ENCODE measurements at places on chromosomes 11 and 22.

GRCh38 chr11:8721609-8722500, 39.3 kb downstream of the RPL27A start:
- DNase-seq = no peak

DNA sequence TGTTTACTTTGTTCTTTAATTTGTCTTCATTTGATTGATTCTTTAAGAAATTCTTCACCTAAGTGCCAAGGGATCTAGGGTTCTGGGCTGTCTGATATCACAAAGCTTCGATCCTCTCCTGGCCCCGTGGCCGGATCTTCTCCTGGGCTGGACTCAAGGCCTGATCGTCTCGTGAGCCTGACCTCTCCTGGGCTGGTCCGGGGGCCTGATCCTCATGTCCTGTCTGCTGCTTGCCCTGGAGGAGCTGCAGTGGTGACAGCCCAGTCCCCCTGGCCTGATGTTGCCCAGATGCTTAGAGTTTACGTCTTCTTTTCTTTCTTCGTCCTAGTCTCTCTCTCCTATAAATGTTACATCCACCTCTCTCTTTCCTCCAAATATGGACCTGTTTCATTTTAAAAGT, 3.3 kb downstream of the NADSYN1 start:
- no peak for DNase-seq

GRCh38 chr11:72702096-72702495, 27.9 kb upstream of the PDE2A start:
- DNase-seq = peak; percentile 39

DNA sequence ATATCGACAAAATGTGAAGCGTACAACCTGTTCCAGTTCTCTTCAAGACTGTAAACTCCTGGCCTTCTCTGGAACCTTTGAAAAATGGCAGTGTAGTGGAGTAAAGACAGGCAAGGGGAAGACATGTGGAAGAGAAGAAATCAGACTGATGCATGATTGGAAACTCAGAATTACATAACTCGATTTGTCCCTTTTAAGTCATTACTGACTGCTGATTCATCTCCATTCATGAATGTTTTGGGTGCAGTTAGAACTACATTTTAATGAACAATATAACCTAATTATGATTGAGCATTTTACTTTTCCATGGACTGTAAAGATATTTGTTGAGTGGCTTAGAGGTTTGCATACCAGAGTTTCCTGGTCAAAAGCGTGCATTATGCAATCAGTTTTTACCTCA, 32.9 kb downstream of the FAT3 start:
- no peak for DNase-seq

- DNase-seq = no peak
Observed at GRCh38 chr22:24695060-24695459, 79.5 kb downstream of the PIWIL3 start.

- no peak for DNase-seq
Observed at GRCh38 chr22:22745225-22746060, 101.0 kb downstream of the GGTLC2 start.

GRCh38 chr11:132862137-132862536, 670.2 kb downstream of the OPCML start:
- no peak for DNase-seq

GRCh38 chr11:114892381-114893197, 214.3 kb downstream of the NXPE2 start:
- no peak for DNase-seq

- DNase-seq = no peak
Observed at GRCh38 chr22:17695986-17696385, 57.4 kb downstream of the BCL2L13 start.

- DNase-seq = no peak
Observed at GRCh38 chr11:117345039-117345438, 17.4 kb downstream of the CEP164 start.

GRCh38 chr11:113247221-113247620, 67.2 kb upstream of the TTC12 start:
- no peak for DNase-seq

- DNase-seq = no peak
Observed at GRCh38 chr11:130470832-130471706, 22.6 kb downstream of the ADAMTS15 start.

DNA sequence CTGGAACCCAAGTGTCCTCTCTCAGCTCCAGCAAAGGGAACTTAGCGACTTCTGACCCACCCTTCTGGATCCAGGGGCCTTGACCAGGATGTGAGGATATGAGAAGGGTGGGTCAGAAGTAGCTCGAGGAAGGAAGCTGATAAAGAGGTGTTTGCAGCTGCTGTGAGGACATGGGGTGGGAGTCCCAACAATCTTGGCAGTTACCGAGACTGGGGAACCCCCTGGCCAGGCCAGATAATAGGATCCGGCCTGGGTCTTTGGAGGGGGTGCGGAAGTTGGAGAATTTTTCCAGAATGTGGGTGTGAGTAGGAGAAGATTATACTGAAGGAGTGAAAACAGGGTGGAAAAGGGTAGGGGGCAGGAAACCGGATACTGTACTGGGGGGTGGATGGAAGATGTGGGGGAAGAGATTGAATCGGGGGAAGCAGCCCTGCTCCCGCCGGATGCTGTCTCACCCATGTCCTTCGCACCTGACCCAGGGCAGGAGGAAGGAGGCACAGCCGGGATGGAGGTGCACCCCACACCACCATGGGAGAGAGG, 2.8 kb upstream of the MCAM start:
- DNase-seq = no peak

GRCh38 chr22:50569896-50570535, 7.3 kb upstream of the SYCE3 start:
- no peak for DNase-seq

GRCh38 chr22:22157348-22157725, 87.2 kb upstream of the VPREB1 start:
- no peak for DNase-seq

DNA sequence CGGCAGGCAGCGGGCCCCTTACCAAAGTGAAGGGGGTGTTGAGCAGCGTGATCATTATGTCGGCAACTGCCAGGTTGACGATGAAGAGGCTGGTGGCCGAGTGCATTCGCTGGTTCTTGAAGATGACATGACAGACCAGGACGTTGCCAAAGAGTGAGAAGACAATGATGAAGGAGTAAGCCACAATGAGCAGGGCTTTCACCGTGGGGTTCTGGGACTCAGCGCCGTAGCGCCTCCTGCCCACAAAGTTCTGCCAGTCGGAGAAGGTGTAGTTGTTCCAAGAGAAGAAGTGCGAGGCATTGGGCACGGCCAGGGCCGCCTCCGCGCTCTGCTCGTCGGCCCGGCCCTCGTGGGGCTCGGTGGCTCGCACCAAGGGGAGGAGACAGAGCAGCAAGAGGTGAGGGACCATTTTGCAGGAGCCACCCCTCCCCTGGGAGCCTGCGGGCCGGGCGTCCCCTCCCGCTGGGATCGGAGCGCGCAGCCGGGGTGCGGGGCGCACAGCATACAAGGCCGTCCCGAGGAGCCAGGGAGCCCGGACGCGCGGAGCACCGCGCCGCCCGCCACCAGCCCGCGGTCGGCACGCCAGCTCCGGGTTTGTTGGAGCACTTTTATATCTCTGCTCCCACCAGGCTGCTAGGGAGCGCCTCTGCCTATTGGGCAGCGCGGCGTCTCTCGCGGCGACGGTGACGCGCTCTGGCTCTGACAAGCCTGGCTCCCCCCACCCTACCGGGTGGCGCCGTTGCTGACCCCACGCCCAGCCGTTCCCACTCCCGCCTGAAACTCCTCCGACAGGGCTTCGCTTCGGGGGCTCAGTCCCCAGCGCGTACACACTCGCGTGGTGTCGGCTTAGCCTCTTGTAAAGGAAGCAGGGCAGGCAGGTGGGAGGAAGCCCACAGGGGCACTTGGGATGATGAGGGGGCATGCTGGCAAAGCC, at the start of gene GPR83:
GPR83 (minus strand) TSS at position 581 of the 934 bp plus-strand sequence; CDS start at position 409, 172 bp downstream.
- DNase-seq = peak; percentile 19

DNA sequence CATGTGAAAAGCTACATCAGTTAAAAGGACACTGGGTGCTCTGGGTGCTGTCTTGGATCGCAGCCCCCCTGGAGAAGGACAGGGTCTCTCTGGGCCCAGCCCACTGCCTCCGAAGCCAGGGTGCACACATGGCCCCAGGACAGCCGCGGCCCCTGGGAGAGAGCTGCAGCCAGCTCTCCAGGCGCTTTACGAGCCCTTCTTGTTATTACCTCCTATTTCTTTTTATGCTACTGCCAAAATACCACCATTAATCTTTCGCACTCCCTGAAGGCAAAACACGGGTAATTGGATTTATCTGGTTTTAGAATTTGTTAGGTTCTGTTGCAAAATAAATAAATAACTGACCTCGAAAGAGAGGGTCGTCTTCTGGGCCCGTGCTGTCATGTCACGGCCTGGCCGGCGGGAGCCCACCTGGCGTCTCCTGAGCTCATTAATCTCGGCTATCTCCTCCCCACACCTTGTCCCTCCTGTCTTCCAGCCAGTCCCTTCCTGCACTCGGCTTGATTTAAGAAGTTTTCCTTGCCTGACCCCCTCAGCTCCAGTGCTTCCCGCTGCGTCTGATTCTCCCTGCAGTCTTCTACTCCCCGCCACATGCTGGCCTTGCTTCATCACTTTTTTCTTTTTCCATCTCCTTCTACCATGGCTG, 611.7 kb downstream of the OPCML start:
- DNase-seq = no peak

- DNase-seq = no peak
Observed at GRCh38 chr11:8477680-8478079, 116.3 kb downstream of the STK33 start.
